ENCODE measurements at places on chromosomes 7 and 10. TPM values are rescaled to one million over a fixed set of nuclear protein-coding genes. Genes with fewer than 3 reads are reported as not detected.

OR2A1 gene
- 0.11 TPM for total RNA-seq

BRAF gene
- total RNA-seq, result 49.9 TPM

LLCFC1 gene
- total RNA-seq, result not detected

CDK14 gene
- 0.47 TPM for total RNA-seq

DNA sequence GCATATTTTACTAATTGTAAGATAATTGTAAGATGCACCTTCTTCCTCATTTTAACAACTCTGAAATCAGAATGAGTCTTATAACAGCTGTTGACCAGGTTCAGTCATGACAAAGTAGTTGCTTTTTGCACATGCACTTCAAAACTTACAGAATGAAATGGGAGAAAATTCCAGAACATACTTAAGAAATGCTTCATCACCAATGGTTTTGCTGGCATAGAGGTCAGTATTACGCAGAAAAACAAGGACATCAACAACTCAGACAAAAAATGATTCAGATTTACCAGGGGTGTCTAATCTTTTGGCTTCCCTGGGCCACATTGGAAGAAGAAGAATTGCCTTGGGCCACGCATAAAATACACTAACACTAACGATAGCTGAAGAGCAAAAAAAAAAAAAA lies 13.3 kb downstream of the COL28A1 start:
- no peak for DNase-seq

DNA sequence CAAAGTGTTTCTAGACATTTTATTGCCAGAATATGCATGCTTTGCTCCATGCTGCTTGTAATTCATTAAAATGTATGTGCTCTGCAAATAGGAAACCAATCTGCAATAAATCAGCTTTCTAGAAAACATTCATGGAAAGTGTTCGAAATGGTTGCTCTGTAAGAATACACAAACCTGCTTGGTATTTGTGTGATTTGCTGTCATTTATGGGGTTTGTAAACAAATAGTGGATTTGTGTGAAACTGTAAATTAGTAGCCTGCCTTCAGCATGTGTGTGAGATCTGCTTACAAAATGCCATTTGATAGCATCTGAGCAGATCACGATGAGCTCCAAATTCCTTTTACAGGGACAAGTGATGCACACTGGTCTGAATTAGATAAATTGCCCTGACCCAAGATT lies 219.0 kb upstream of the CSTF2T start:
- no peak for DNase-seq

GRCh38 chr10:64502936-64503335 lies 981.7 kb downstream of the REEP3 start:
- DNase-seq, result no peak

DNA sequence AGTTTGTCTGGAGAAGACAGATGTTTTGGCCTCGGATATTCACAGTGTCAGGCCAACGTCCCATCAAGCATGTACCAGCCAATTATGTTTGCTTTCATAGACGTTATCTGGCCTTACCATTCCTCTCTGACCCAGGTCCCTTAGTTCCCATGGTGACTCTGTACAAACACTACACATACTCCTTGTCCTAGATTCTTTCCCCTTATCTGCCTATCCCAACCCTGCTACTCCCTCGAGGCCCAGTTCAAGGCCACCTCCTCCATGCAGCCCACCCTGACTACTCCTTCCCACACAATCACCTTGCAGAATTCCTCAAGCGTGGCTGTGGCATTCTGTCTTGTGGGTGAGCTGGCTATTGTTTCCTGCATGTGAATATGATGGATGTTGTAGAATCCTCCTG lies 155.2 kb downstream of the PRKAG2 start:
- no peak for DNase-seq

DNA sequence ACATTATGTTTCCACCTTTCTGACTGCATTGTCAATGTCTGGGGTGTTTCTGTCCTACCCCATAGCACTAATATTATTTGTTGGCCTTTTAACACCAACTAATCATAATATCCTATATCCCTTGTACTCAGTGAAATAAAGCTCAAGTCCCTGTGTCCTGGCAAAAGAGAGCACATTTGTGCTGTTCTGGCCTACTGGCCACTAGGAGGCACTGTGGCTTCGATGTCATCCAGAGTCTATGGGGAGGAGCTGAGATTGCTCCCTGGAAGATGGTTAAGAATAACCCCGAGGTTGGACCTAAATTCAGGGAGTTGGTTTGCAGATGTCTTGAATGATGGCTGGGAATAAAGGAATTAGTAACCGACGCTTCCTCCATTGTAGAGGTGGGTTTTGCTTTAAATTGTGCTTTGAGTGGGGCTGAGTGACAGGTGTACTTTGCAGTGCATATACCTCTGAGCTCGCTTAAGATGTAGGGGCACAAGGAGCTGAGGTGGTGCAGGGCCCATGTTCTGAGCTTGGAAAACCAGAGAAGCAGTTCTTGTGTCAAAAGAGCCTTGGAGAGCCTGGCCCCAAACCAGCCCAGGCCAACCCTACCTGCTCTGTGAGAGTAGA lies 191.2 kb upstream of the PRSS1 start:
- peak; percentile 75 for DNase-seq

DNA sequence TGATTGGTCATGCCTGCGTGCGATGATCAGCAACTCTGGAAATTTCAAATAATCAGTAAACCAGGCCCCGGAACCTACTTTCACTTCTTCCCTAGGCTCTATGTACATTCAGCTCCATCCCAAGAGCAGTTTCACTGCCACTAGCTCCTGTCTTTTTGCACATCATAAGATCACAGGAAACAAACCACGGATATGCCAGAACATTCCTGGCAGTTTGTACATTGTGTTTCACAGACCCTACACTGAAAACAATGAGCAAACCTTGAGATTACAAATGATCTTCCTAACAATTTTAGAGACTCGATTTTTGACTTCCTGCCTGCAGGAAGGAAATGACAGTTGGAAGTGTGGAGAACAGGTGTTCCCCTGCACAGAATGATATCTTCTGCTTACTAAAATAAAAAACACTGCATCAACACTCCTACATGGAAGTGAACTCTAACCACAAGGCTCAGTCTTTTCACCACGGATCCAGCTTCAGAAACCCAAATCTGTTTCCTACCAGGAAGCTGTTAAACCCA lies 7.6 kb upstream of the TMEM236 start:
- DNase-seq, result no peak

DNA sequence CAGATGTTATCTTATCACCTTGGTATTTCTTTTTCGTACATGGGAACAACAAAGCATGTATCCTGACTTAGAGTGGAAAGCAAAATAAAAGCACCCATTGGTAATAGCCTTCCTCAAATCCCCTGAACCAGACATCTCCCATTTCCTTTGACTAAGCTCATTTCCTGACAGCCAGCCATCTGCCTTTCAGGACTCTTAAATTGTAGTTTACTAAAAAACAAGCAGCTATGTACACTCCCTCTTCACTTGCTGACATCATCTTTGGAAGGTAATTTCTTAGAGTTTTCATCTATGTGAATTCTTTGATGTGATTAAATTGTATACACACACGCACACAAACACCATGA lies 40.7 kb downstream of the ARL4A start:
- no peak for DNase-seq

- DNase-seq, result no peak
These were observed 30.5 kb downstream of the CDH23 start for GRCh38 chr10:71427246-71427645.
